ENCODE measurements at places on chromosomes 5 and 9.

GRCh38 chr5:159897786-159898393 is 18.4 kb upstream of the ADRA1B start:
- no peak for DNase-seq

- no peak for DNase-seq
Observed at GRCh38 chr5:159331093-159331973, 1.0 kb upstream of the IL12B start.

DNA sequence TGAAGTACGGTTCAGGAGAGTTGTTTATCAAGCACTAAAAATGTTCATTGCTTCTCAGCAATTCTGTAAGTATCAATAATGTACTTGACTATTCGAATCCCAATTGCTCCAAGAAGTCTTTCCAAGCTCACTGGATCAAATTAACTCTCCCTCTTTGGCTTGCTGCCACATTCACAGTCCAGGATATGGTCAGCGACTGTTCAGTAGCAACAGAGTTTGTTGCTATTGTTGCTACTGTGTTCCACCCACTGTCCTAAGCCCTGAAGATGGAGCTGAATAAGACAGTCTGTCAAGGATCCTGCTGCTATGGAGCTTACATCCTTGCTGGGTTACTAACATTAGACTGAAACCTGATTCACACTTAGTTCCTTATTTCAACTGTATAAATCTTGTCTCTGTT is 110.8 kb downstream of the FGF10 start:
- DNase-seq, result no peak

DNA sequence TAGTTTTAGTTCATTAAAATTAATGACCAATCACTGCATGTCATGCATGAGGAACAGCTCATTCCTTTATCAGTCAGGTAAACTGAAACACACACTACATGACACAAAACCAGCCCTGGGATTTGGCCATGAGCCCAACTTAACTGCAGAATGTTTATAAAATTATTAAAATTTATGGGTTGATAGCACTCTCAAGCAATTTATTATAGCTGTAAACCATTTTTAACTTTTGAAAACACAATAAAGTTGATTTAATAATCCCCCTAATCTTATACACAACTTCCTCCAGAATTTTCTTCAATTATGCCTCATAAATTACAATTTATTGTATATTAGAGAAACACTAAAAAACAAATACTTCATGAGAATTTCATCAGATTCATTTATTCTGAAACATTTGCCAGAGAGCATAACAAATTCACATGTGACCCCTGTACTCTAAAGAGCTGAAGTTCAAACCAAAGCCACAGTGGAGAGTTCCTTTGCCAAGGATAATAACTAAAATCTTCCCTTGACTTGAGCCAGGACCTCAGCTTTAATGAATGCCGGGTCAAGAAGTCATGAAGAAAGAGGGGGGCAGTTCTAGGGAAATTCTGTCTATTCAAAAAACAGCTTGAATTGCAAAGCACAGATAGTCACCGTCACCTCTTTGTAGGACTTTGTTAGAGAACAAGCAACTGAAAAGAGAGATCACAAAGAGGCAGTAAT is 763.7 kb upstream of the GRAMD2B start:
- no peak for DNase-seq

GRCh38 chr5:478982-479535 is 36.1 kb downstream of the EXOC3 start:
- no peak for DNase-seq

GRCh38 chr9:132441404-132441803 is 31.4 kb downstream of the CFAP77 start:
- no peak for DNase-seq

DNA sequence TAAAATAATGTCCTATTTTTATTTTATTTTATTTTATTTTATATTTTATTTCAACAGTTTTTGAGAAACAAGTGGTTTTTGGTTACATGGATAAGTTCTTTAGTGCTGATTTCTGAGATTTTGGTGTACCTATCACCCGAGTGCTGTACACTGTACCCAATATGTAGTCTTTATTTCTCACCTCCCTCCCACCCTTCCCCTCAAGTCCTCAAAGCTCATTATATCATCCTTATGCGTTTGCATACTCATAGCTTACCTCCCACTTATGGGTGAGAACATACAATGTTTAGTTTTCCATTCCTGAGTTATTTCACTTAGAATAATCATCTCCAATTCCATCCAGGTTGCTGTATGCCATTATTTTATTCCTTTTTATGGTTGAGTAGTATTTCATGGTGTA is 63.5 kb downstream of the ARRDC3 start:
- DNase-seq, result no peak

- DNase-seq, result no peak
Observed at GRCh38 chr9:108386859-108387384, 468.9 kb downstream of the ACTL7B start.

- DNase-seq, result no peak
Observed at GRCh38 chr5:135433681-135434426, 13.3 kb downstream of the DCANP1 start.

DNA sequence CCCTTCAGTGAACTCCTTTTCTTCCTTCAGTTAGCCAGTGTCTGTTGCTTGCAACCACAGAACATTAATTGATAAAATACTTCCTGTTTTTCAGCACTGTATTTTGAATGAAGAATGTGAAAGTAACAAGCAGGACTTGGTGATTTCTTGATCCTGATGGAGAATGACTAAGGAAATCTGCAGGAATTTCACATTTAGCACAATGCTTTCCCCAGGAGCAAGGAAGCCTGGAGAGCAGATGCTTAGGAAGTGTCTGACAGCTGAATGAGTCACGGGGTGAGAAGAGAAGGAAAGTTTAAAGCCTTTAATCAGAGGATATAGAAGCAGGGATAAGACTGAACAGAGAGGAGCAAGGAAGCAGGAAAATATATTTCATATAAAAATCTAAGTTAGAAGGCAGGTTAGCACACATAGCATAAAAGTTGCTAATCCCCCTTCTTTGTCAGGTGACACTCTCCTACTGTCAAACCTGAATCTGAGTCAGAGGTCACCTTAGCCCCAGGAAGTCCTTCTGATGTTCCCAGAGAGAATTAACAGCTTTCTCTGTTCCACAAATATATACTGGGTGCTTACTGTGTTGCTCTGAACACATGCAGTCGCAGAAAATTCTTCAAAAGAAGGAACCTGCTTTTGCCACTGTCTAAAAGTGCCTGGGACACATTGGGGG is 59.7 kb downstream of the GNA14 start:
- DNase-seq, result no peak

GRCh38 chr9:83940590-83941303 is 19.5 kb upstream of the KIF27 start:
- no peak for DNase-seq

DNA sequence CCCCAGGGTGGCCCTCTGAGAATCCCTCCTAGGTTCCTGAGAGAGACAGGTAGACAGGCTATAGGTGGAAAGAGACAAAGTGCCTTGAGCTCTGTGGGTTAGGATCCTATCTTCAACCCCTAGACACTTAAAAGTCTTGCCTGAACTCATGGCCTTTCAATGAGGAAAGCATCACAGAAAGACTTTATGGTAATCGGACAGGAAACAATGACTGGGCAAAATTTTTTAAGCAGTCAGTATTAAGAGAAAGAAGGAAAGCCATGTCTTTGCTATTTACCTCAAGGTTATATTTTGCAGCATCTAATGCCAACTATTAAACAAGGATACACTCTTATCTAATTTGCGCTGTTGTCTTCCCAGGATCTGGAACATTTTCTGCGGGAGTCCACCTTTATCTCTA is 93.2 kb downstream of the PCSK1 start:
- DNase-seq, result no peak

- peak; percentile 76 for DNase-seq
Observed at GRCh38 chr9:94860678-94861588, 134.4 kb downstream of the AOPEP start.

DNA sequence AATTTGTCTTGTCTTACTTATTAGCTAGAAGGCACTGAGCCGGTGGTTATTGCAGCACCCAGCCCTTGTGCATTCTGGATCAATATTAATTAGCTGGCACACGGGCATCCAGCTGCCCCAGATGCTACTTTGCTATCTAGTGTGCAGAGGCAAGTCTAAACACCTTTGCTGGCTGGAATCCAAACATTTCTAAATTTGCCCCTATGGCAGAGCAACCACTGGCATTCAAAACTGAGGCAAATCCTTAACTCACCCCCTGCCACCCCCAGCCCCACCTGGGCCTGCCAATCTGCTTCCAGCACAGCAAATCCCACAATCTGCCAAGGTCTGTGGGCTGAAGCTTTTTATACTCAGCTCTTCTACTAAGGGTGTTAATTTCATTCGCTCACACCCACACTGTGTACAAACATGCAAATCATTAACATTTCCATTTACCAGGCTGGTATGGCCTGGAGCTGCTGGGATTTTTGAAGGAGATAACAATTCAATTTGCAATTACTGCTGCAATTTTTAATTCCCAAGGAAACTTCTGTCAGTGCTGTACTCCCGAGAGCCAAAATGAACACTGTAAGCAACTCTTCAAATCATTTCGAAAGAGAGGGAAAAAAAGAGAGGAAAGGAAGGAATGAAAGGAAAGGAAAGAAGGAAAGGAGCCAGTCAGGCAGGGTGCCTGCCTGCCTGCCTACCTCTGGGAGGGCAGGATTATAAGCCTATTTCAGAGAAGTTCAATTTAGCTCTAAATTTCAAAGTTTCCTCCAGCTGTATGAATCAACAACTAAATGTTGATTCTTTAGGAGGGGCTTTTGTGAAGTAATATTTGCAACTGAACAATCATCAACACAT is 35.5 kb downstream of the RAPGEF1 start:
- no peak for DNase-seq

GRCh38 chr5:174618589-174618988 is 105.8 kb upstream of the MSX2 start:
- no peak for DNase-seq

- DNase-seq, result no peak
Observed at GRCh38 chr5:87242242-87242641, 25.4 kb upstream of the RASA1 start.

DNA sequence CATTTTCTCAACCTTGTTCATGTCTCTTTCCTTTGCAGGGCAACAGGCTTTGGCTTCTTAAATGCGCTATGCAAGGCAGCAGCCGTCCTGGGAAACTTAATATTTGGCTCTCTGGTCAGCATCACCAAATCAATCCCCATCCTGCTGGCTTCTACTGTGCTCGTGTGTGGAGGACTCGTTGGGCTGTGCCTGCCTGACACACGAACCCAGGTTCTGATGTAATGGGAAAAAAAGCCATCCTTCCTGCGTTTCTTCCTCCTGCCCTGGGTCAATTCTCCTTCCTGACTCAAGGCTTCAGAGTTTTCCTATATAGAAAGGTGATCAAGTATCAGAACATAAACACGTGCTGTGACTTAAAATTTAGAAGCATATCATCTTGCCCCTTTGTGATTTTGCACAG is 77.8 kb upstream of the IQGAP2 start:
- DNase-seq, result no peak

- DNase-seq, result no peak
Observed at GRCh38 chr9:135230386-135230765, 142.9 kb downstream of the OLFM1 start.

DNA sequence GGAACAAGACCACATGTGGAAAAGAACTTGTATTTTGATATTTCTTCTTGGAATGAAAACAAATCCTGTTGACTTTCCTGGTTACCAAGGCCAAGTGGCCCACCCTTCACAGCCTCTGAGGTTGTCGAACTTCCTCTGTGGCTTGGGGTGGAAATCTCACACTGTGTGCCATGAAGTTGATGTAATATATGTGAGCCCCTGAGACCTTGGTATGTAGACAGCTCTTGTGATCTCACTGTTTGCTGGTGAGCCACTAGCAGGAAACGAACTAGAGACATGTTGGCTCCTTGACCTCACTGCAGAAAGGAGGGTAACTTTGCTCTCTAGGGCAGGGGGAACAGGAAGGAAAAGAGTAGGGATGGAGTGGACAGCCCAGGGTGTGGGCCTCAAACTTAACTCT is 159.4 kb downstream of the ARHGAP26 start:
- DNase-seq, result no peak

DNA sequence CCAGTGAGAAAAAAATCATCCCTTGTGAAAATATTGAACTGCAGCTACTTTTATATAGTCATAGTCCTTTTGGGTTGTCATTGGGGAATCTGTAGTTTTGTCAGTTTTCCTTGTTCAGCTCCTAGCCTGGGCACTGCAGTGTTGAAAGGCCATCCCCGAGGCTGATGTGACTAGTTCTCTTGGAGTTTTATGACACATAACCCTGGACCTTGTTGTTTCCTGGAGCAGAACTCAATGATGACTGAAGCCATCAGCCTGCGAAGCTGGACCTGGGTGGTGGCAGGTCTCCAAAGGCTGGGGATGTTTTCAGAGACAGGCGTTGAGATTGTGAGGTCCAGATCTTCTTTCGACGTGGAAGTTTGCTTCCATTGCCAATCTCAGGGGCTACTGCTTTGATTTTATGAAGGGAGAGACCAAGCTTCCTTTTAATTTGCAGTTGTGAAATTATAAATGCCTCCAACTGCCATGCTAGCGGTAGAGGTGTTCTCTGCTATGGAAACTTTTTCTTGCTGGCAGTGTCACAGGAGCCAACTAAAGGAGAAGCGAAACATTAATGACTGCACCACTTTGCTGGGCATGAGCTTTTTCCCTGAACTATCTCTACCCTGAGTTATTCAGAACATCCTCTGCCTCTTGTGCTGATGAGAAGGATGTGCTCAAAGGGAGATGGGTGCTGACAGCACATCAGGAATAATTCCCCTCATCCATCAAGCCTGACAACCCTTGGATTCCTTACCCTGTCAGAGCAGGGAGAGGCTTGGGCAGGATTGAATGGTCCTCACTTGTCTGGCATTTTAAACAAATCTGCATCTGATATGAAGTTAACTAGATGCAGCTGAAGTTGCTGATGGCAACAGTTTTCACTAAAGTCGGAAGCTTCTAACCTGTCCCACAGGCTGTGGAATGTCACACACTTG is 209.6 kb downstream of the MAST4 start:
- no peak for DNase-seq

- DNase-seq, result peak; percentile 3
Observed at GRCh38 chr5:155833287-155833686, 493.7 kb upstream of the SGCD start.

GRCh38 chr9:136333045-136333444 is 5.7 kb downstream of the GPSM1 start:
- no peak for DNase-seq

- DNase-seq, result no peak
Observed at GRCh38 chr9:396396-396795, 181.7 kb downstream of the DOCK8 start.
